ENCODE measurements at places on chromosomes 6 and 20.

- no peak for DNase-seq
These were observed 189.0 kb upstream of the SOX4 start for GRCh38 chr6:21404577-21404976.

GRCh38 chr20:59458645-59459044 lies 145.7 kb upstream of the PHACTR3 start:
- no peak for DNase-seq

DNA sequence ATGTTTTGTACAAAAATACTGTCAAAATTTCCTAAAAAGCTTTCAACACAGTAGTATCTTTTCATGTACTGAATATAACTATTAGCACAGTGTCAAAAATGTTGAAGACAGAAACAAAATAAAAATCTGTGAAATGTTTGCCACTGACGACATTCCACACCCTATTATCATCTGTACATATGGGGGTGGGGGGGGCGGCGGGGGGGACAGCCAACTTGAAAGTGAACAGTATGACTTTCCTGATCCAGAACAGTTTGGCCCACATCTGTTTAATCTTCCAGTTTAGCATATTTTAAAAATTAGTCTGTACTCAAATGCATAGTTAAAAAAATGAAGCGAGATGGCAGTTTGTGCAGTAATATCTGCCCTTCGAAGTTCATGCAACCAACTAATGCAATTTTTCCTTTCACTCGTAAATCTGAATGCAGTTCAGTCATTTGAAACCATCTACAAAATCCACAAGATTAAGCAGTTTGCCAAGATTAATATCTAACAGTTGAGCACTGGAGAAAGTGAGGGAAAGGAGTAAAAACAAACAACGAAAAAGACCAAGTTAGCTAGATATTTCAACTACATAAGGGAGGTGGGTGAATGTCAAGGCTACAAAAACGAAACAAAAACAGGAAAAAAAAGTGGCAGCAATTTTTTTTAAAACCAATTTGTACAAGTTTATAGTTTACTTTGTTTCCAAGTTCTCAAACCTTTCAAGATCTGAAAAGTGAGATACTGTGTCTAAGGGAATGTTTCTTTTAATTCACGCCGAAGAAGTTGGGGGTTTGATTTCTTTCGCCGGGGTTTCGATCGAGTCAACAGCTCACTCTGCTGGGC lies 1.9 kb downstream of the CITED2 start:
- no peak for DNase-seq

DNA sequence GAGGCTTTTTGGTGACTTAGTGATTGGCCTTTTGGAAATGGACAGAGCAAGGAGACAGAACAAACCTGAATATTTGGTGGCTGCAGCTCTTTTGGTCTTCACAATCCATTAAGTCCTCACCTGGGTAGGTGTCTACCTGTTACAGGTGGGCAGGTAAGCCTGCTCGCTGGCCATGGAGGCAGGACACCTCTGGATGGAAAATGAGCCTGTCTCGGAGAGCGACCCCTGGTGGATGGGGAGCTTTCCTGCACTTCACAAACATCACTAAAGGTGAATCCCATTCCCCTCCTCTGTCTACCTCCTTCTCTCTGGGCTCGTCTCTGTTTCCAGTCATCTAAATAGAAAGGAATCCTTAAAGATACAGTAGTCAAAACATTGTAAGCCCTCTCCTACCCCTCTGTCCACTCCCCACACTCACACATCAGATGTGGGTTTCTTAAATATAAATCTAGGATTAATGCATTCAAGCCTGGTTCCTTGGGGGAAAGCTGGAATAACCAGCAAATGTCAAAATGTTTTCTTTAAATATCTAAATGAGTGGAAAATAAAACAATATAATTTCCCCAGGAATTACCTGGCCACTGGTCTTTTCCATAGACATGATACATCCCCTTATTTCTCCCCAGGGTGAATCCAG lies 304.9 kb downstream of the CDH26 start:
- peak; percentile 62 for DNase-seq
